AML-193 (cell line): ENCODE measurements at places on chromosomes 16 and 17.
A peak's percentile ranks its signal among the peaks of the same experiment; 100 is the strongest.

DNA sequence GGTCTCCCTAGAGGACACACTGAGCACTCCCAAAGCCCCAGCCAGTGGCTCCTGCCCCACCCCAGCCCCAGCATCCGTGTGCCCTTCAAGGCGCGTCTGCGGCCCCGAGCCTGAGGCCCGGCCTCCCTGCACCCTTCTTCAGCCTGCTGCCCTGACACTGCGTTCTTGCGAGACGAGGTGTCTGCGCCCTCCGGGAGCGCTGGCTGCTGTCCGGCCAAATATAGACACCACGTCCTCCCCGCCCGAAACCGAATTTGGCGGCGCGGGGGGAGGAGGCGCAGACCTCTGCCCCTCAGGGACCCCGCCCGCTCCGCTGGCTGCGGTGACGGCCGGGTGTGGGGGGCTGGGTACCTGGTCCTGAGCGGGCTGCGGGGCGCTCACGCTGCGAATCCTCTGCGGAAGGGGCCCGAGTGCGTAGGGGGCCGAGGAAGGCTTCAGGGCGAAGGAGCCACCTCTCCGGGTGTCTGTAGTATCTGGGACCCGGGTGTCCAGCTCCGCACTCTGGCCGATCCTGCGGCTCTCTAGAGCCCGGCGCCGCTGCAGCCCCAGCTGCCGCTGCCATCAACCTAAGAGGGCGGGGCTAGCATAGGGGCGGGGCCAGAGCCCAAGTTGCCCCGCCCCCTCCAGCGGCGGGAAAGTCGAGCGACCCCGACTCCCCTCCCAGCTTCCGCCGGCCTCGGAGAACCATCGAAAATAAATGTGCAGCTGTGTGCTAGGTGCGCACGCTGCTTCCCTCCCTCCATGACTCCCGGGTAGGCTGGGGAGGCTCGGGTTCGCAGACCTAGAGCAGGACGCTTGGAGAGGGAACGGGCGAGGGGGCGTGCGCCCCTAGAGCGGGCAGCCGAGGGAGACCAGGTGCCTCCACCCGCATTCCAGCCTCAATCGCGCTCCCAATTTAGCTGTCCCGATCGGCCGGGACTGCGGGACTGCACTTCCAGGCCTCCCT, at the start of gene CORO6:
CORO6 (minus strand) TSS at position 576 of the 946 bp plus-strand sequence. CDS start 1,491 bp downstream, outside the sequence.
- DNase-seq, result peak; percentile 24

- no peak for DNase-seq
These were observed 77.5 kb upstream of the NKD1 start for GRCh38 chr16:50470687-50471086.

GRCh38 chr16:57318240-57318970, 33.9 kb upstream of the PLLP start:
- DNase-seq, result no peak

- no peak for DNase-seq
These were observed 3.7 kb downstream of the PNPO start for GRCh38 chr17:47945080-47945479.

GRCh38 chr16:85601730-85602401, 11.3 kb upstream of the GSE1 start:
- DNase-seq, result no peak

- DNase-seq, result no peak
These were observed 73.0 kb downstream of the TMEM114 start for GRCh38 chr16:8517280-8517679.

DNA sequence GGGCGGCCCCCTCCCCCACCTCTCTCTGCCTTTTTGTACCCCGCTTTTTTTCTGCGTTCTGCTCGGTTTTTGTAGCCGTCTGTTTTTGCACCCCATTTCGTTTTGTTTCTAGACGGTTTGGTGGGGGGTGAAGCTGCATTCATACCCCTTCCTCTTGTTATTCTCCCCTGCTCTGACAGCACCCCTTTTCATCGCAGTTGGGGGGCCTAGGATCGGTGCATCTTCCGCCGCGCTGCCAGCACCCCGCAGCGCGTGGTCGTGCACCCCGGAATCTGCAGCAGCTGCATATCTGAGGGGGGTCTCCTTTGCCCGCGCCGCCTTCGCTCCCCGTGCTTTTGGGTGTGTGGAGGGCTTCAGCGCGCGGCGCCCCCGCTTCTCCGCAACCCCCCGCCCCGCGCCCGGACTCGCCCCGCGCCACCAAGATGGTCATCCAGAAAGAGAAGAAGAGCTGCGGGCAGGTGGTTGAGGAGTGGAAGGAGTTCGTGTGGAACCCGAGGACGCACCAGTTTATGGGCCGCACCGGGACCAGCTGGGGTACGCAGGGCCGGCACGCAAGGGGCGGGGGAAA, 455 bp downstream of the ATP1B2 start:
- no peak for DNase-seq

GRCh38 chr16:89633064-89633631, 19.7 kb downstream of the DPEP1 start:
- DNase-seq, result no peak
